ENCODE measurements at places on chromosomes 12 and 14.
A peak's percentile ranks its signal among the peaks of the same experiment; 100 is the strongest.

DNA sequence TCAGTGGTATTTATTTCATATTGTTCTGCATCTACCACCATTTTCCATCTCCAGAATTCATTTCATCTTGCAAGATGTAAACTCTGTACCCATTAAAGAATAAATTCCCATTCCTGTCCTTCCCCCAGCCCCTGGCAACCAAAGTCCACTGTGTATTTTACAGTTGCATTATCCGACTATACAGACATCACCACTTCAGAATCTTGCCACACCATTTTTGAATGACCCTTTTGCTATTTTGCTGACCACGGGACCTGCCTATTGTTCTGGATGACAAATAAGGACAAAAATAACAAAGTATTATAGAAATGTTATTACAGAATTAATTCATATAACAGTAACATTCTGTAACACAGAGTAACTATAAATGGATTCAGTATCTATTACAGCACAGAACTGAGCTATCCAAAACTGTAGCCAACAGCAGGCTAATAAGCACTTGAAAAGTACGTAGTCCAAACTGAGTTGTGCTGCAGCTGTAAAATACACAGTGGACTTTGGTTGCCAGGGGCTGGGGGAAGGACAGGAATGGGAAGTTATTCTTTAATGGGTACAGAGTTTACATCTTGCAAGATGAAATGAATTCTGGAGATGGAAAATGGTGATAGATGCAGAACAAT is 61.3 kb downstream of the CDK17 start:
- DNase-seq, result no peak

DNA sequence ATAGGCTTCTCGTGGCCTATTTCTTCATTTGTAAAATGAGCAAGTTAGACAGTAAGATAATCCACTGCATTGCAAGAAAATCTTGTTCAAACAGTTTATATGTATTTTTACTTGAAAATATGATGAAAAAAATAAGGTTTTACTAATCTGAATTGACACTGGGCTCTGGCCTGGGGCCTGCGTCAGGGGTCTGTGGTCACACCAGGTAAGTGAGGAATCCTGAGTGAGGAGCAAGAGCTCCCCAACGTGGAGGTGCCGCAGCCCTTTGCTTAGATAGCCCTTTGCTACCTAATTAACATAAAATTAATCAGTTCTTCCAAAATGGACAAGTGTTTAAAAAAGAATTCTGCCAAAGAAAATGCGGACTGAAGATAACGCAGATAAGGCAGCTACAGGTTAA is 39.1 kb upstream of the STAB2 start:
- no peak for DNase-seq

- DNase-seq, result no peak
These were observed 150.9 kb downstream of the EMP1 start for GRCh38 chr12:13347241-13348043.

DNA sequence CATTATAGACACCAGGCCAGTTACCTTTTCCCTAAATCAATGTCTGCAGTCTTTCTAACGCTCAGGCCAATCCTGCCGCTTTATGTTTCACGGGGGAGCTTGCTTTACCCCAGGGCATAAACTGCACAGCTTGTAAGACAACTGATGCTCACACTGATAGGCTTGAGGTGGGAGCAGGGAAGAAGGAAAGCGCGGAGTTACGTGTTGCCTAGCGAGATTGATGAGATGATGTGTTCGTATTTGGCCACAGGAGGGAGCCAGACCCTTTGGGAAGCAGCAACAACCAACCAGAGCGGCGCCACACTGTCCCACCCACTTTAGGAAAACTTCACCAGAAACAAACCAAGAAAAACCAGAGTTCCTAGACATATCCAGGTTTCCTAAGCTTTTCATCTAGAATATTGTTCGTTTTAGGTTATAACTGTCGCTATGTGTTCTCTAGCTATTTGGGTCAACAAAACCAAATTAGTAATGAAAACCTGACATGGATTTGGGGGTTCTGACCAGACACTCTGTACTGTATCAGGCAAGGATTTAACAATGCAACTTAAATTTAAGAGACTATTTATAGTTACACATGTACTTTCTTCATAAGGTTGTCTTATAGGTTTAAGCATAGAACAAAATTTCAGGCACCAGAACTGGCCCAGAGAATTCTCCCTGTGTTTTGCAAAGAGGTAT is 2.4 kb downstream of the IL26 start:
- peak; percentile 75 for DNase-seq

DNA sequence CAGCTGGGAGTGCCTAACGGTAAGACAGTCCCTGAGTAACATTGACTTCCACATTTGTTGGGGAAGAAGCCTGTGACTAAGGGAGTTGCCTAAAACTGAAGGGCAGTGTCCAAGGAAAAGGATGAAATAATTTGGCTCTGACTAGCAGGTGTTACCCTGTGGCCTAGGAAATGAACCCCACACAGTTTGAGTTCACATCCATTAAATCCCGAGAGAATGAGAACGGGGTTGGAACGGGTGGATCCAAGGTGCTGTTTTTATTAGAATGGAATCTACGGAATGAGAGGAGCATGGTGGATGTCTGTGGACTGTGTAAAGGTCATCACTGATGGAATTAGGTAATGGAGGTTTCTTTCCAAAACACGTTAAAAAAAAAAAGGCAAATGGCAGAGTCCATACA is 324.0 kb downstream of the MED13L start:
- no peak for DNase-seq

DNA sequence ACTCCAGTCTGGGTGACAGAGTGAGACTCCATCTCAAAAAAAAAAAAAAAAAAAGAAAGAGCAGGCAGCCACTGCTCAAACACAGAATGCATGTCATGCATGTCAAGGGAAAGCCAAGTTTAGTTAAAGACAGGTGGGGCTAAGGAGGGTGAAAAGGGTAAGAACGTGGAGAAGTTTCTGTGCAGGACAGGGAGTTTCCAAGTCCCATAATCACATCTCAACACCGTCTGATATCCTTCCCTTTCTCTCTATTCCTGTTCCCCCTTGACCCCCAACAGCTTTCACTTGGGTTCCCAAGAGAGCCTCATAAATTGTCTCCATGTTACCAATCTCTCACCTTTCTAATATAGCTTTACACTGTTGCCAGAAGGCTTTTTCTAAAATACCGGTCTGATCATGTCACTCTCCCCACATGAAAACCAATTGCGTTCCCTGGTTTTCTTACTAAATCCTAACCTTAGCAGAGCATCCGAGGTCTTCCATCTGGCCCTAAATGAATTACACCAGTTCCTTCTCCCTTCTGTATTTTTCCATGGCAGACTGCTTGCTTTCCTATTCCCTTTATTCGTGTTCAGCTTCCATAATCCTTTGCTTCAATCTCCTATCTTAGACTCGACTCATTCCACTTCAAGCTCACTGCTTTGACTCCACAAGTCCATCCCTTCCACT is 37.0 kb downstream of the LIMA1 start:
- no peak for DNase-seq

- DNase-seq, result no peak
These were observed 16.9 kb downstream of the LTBP2 start for GRCh38 chr14:74595006-74595735.

- DNase-seq, result no peak
These were observed 13.1 kb upstream of the CLEC7A start for GRCh38 chr12:10142976-10143589.

DNA sequence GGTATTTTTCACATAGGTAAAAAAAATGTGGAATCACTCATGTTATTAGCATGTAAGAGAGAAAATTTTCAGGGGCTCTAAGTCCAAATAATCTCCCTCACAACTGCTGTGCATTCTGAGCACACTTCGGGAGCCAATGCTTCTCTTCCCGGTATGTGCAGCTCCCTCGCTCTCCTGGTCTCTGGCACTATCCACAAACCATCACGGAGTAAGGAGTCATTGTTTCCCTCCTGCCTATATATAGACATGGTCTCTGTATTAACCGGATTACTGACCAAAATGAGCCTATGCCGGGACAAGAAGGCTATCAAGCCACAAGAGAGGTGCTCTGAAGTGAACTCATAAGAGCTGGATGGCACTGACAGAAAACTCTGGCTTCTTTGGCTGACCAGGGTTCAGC is 13.4 kb downstream of the HECTD4 start:
- DNase-seq, result no peak

- DNase-seq, result no peak
These were observed 6.9 kb upstream of the SLC7A7 start for GRCh38 chr14:22822016-22822570.

GRCh38 chr14:33454707-33455106 is 496.2 kb downstream of the EGLN3 start:
- DNase-seq, result no peak

DNA sequence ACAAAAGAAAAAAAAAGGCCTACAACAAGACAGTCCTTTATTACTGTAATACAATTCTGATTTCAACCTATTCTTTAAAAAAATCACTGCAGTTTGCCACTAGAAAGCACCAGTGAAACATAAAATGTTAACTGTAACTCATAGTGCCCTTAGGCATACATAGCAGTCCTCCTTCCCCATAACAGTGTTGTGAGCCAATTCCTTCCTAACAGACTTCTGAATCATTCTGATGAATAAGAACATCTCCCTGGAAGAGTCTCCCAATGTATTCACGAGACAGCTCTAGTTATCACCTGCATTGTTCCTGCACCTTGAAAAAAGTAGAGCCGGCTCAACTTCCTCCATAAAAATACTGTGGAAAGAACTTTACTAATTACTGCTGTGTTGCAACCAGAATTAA is 213.6 kb upstream of the FSCB start:
- DNase-seq, result no peak

GRCh38 chr14:92185559-92185958 is 63.8 kb downstream of the CPSF2 start:
- no peak for DNase-seq

DNA sequence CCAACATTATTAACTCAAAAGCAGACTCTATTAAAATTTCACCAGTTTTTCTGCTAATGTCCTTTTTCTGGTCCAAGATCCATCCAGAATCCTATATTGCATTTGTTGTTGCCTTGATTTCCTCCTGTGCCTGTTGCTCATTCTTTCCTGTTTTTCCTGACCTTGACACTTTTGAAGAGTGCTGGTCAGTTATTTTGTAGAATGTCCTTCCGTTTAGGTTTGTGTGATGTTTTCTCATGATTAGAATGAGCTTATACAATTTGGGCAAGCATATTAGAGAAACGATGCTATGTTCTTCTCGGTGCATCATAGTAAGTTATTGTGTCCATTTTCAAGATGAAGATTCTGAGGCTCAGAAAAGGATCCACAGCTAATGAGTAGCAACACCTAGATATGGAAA is 33.9 kb downstream of the PHLDA1 start:
- no peak for DNase-seq

DNA sequence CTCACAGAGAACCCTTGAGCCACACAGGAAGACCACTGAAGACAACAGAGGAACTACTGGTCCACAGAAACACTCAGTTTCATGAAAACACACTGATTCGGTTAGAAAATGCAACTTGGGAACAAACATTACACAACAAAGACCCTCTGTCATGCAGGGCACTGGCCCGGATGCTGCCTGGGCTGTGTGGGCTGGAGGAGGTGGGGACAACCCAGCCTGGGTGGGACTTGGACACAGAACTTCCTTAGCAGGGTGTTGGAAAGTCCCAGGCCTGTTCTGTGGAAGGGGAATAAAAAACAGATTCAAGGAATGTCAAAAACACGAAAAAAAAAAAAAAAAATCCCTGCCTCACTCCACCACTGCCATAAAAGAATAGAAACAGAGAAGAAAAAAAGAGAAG is 181.0 kb downstream of the MON2 start:
- no peak for DNase-seq

DNA sequence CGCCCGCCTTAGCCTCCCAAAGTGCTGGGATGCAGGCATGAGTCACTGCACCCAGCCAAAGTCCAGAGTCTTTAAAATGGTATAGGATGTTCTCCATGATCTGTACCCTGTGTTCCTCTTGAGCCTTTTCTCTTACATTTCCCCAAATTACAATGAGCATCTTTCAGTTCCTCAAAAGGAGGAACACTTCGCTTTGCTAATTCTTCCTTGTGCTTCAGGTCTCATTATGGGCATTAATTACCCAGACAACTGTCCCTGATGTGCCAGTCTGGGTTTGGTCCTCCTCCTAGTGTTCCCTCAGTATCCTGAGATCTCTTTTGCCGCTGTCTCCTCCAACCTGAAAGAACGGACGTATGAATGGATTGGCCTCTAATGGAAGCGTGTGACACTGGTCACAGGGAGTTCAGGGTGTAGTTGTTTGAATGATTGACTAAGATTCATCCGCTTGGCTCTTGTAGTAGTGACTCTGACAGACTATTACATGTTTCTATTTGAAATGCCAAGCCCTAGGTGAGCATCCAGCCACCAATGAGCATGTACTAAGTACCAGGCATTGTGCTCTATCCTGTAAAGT is 8.2 kb downstream of the PRKCH start:
- DNase-seq, result no peak

GRCh38 chr12:80205960-80206359 is 106.6 kb downstream of the OTOGL start:
- DNase-seq, result no peak

DNA sequence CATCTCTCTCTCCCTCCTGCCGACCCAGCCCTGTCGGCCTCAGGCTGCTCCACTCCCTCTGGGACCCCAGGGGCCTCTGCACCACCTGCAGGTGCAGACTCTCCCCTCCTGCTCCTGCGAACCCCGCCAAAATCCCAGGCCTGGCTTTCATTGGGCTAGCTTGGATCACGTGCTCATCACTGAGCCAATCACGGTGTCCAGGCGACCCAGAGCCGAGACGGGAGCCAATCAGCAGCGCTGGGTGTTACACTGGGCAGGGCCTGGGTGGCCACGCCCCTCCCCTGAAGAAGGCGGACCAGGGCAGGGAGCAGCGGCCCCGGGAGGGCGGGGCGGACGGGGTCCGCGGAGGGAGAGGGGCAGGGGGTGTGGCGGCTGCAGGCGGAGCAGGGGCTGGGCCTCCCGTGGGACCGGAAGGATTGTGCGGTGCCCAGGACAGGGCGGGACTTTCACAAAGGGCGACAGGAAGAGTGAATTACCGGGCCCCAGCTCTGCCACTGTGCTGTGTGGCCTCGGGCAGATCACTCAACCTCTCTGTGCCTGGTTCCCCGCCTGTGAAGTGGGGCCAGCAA is 66.6 kb upstream of the FBRSL1 start:
- DNase-seq, result no peak

- no peak for DNase-seq
These were observed 3.5 kb downstream of the TSHR start for GRCh38 chr14:80958939-80959338.

DNA sequence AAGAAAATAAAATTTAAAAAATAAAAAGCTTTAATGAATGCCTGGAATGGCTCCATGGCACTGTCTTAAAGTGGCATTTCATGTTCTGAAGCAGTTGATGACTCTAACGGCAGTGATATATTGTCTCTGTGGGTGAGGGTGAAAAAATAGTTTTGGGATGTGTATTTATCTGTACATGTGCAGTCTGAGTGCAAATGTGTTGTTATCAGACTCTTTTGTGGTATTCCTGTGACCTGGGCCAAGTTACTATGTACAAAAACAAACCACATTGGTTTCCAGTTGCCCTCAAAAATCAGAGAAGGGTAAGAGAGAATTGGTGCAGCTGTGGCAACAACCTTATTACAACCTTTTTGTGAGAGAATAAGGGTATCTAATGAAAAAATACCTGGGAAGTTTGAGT is 81.7 kb upstream of the CCDC91 start:
- no peak for DNase-seq

- no peak for DNase-seq
These were observed 122.6 kb downstream of the CALM1 start for GRCh38 chr14:90519262-90519920.

- DNase-seq, result no peak
These were observed 1180.6 kb downstream of the VRK1 start for GRCh38 chr14:97977651-97978261.

GRCh38 chr14:104266631-104267575 is 128.5 kb downstream of the KIF26A start:
- no peak for DNase-seq

GRCh38 chr14:73612339-73613045 is at the start of gene ACOT6:
Gene ACOT6 (plus strand): TSS chr14:73612517. CDS start chr14:73612572, 55 bp downstream.
- no peak for DNase-seq
